ENCODE measurements at places on chromosomes 1 and 21.
A peak's percentile ranks its signal among the peaks of the same experiment; 100 is the strongest.

GRCh38 chr1:166470014-166470413, 303.2 kb upstream of the FAM78B start:
- DNase-seq = no peak

DNA sequence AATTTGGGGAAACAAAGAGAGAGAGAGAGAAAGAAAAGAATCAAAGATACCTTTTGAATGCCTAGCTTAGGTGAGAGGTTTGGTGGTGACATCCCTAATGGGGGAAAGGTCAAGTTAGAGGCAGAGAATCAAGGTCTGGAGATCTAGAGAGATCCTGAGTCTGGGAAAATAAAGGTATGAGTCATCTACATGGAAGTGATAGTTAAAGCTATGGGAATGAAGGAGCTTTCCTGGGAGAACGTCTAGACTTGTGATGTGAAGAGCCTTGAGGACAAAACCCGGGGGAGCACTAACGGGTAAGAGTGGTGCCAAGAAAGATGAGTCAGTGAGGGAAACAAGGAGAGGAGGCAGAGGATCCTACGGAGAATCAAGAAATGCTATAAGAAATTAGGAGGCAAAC, 110.8 kb upstream of the RUNX1 start:
- no peak for DNase-seq

GRCh38 chr1:113895961-113896360, 8.6 kb upstream of the BCL2L15 start:
- DNase-seq = no peak

DNA sequence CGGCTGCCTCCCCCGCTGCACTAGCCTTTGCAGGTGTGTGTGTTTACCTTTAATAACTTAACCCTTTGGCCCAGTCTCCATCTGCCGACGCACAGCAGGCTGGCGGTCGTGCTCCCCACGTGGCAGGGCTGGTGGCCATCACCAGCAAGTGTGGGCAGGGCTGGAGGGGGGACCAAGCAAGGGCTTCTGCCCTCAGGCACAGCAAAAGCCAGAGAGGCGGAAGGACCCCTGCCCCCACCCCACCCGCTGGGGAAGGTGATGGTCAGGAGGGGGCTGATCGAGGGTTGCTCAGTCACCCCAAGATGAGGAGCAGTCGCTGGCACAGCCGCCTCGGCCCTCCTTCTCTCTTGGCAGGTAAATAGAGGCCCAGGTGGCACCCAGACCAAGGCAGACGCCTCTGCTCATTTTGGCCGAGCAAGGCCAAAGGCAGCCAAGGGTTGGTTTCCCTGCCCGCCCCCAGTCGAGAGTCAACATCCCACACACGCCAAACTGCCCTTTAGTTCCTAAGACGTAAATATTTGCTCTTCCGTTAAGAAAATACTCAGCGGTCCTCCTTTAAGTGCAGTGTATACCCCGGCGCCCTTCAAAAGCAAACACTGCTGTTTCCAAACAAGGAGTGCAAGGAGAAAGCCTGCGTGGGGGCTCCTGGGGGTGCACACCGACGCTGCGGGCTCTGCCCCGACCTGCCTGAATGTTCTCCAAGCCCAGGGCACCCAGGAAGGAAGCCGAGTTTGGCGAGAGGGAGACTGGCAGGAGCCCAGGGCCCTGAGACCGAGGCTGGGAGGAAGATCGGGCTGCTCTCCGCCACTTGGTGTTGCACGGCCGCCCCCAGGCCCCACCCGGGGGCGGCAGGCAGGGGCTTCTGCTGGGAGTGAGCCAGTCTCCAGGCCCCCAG, 82.7 kb downstream of the SIK1 start:
- peak; percentile 10 for DNase-seq

DNA sequence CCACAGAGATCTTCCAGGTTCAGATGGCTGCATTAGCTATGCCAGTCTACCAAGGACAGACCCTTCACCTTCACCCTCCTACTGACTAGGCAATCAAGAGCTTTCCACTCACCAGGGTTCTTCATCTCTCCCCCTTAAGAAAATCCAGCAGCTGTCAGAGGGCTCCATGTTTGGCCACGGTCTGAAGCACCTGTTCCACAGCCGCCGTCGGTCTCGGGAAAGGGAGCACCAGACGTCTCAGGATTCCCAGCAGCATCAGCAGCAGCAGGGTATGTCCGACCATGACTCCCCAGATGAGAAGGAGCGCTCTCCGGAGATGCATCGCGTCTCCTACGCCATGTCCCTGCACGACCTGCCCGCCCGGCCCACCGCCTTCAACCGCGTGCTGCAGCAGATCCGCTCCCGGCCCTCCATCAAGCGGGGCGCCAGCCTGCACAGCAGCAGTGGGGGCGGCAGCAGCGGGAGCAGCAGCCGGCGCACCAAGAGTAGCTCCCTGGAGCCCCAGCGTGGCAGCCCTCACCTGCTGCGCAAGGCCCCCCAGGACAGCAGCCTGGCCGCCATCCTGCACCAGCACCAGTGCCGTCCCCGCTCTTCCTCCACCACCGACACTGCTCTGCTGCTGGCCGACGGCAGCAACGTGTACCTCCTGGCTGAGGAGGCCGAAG, 13.8 kb downstream of the TMCC2 start:
- DNase-seq = no peak

DNA sequence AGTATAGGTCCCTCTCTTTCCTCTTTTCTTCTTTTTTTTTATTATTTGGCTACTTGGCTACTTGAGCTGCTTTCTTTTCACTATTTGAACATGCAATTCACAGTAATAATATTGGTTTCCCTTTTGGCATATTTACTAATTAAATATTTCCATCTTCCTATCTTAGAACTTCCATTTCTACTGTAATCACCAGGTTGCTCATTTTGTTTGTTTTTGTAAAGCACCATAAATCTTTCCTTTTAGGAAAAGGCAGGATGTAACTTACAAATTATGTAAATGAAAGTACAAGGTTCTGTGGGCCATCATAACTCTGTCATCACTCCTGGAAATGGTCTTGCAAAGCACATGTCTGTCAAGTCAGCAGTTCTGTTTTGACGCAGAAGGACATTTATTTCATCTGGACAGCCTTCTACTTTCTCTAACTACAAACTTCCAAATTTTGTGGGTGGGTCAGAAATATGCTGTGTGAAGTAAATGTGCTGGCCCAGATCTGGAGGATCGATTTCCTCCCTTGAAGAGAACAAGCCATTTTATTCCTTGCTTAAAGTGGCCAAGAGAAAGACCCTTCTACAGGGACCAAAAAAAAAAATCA, 71.7 kb upstream of the TNFSF18 start:
- DNase-seq = no peak

DNA sequence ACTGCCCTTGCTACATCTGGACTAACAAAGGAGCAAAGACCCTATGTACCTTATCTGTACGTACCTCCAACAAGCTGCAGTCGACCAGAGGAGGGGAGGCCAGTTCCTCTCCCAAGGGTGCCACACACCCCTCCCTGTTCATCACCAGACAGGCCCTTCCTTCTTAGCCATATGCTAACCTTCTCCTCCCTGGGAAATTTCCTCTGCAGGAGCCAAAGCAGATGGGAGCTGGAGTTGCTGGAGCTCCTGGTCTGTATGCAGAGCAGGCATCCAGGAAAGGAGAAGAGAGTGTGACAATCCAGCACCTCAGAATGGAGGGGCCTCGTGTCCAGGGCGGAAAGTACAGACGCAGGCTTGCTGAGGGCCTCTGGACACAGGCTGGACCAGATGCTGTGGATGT, 48.5 kb downstream of the C8B start:
- no peak for DNase-seq

- no peak for DNase-seq
Measured at GRCh38 chr1:231357831-231358354, 19.8 kb downstream of the SPRTN start.

- no peak for DNase-seq
Measured at GRCh38 chr1:205449750-205450443, 5.9 kb downstream of the BLACAT1 start.

DNA sequence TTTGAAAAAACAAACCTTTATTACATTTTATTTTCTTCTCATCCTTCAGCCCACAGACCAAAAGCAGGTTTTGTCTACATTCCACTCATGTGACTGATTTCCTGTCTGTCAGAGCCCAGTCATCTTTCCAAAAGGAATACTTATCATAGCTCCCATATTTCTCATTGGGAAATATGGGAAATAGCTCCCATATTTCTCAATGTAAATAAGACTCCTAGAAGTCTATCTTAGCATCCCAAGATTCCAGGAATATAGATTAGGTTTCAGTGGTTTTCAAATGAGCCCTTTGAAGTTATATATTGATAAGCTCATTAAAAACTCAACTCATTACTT, 19.1 kb upstream of the NRDC start:
- DNase-seq = no peak

Data from right cardiac atrium (tissue), 5 donors.